Keratinocyte (primary cell): ENCODE measurements at places on chromosomes 2 and 18.

DNA sequence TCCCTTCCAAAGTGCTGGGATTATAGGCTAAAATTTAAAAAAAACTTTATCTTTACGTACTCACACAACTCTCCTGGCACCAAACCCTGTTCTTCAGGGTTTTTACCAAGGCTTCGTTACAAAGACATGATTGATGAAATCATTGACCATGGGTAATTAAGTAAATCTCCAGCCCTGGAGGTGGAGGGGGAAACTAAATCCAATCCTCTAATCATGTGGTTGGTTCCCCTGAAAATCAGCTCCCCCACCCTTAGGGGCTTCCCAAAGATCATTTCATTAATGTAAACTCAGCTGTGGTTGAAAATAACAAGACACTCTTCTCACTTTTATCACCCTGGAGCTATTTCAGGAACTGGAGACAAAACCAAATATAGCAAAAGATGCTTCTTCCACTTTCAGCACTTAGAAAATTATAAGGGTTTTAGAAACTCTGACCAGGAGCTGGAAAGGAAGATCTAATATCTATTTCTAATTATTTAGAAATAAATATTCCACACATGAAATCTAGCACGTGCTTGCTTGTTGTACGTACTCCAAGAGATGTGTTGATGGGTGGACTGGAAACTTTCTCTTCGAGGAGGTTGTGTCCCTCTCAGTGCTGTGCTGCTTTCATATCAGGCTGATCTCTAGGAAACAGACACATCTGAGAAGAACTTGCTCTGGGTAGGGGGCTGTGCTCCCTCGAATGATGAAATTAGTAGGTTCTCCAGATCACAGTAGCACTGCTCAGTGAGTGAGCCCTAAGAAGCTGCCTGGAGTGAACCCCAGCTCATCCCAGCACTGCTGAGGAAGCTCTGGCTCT, 67.2 kb downstream of the SMAD4 start:
- H3K4me3 ChIP-seq = no peak overlapping the region
- H3K36me3 ChIP-seq = no peaks in the 10 kb centered on the region
- no peak overlapping the region for H3K27ac ChIP-seq
- H3K27me3 ChIP-seq = no peaks in the 10 kb centered on the region
- no peak for DNase-seq

DNA sequence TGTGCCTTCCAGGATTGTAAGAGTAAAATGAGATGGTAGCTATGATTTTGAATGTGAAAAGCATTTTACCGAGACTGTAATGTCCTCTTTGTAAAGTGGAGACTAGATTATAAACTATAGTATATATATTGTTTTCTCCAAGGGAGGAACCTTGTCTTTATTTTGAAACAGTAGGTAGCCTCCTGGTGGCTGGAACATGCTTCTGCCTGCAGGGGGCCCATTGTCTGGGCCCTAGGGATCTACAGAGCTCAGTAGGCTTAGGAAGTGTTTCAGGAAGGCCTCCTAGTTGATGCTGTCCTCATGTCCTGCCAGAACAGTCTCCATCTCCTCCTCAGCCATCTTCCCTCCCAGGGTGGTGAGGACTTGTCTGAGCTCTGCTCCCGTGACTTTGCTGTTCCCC, 3.0 kb downstream of the PIKFYVE start:
- no peak for DNase-seq
- H3K27ac ChIP-seq = no peak overlapping the region
- no peaks in the 10 kb centered on the region for H3K27me3 ChIP-seq
- H3K4me3 ChIP-seq = no peak overlapping the region
- H3K4me1 ChIP-seq = peaks cover 16% of the 10 kb centered on the region
- peaks cover 7% of the 10 kb centered on the region for H3K36me3 ChIP-seq

- no peak overlapping the region for H3K27ac ChIP-seq
- no peaks in the 10 kb centered on the region for H3K27me3 ChIP-seq
- no peaks in the 10 kb centered on the region for H3K36me3 ChIP-seq
Observed at GRCh38 chr2:76469066-76469465, 758.4 kb upstream of the GCFC2 start.

- H3K4me3 ChIP-seq = no peak overlapping the region
- peaks cover 4% of the 10 kb centered on the region for H3K4me1 ChIP-seq
- H3K27me3 ChIP-seq = peaks cover 60% of the 10 kb centered on the region
- H3K27ac ChIP-seq = no peak overlapping the region
- DNase-seq = no peak
Observed at GRCh38 chr2:118832071-118832790, 15.2 kb downstream of the EN1 start.

DNA sequence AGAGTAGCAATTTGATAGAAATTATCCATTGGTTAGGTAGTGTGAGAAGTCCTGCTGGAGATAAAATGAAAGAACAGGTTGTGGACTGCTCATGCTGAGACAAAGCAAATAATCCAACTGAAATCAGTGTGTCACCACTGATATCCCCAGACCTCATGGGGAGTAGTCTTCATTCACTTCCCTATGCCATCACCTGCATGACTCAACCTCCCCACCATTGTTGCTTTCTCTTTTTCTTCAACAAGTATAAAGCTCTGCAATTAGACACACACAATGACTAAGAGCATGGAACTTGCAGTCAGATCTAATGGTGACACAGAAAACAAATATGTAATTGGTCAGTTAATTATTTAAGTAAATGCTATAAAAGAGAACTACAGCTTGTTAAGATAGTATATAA, 475.3 kb downstream of the RIT2 start:
- H3K36me3 ChIP-seq = no peaks in the 10 kb centered on the region
- no peaks in the 10 kb centered on the region for H3K4me1 ChIP-seq
- no peak overlapping the region for H3K27ac ChIP-seq
- no peak for DNase-seq
- no peak overlapping the region for H3K4me3 ChIP-seq

DNA sequence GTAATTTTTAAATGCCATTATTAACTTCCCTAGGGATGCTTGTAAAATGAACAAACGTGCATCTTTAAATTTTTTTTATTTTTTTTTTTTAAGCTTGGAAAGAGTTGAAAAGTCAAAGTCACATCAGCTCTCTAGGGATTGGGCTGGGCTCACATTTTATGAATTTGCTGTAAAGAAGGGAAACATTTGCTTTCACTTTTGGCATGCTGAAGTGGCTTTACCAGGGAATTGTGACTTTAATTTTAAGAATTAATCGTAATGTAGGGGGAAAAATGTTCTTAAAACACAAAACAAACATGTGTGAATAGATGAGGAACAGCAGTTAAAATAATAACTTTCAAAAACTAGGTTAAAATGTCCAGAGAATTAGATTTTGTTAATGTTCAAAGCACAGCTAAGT, 123.0 kb downstream of the AGAP1 start:
- no peak overlapping the region for H3K4me3 ChIP-seq
- DNase-seq = no peak
- no peak overlapping the region for H3K27ac ChIP-seq

GRCh38 chr2:201734111-201734510, 35.7 kb upstream of the MPP4 start:
- H3K27ac ChIP-seq = peak overlapping the region; percentile 48
- H3K4me1 ChIP-seq = peaks cover 11% of the 10 kb centered on the region
- DNase-seq = no peak
- peaks cover 8% of the 10 kb centered on the region for H3K36me3 ChIP-seq
- H3K27me3 ChIP-seq = no peaks in the 10 kb centered on the region

- H3K27me3 ChIP-seq = no peaks in the 10 kb centered on the region
- peaks cover 3% of the 10 kb centered on the region for H3K4me1 ChIP-seq
- DNase-seq = no peak
- no peaks in the 10 kb centered on the region for H3K36me3 ChIP-seq
- H3K27ac ChIP-seq = no peak overlapping the region
Observed at GRCh38 chr2:232535761-232536530, 3.5 kb upstream of the CHRNG start.

GRCh38 chr2:200466425-200467418, 43.1 kb downstream of the KCTD18 start:
- no peak for DNase-seq
- no peaks in the 10 kb centered on the region for H3K27me3 ChIP-seq
- H3K4me3 ChIP-seq = no peak overlapping the region
- peaks cover 13% of the 10 kb centered on the region for H3K36me3 ChIP-seq

DNA sequence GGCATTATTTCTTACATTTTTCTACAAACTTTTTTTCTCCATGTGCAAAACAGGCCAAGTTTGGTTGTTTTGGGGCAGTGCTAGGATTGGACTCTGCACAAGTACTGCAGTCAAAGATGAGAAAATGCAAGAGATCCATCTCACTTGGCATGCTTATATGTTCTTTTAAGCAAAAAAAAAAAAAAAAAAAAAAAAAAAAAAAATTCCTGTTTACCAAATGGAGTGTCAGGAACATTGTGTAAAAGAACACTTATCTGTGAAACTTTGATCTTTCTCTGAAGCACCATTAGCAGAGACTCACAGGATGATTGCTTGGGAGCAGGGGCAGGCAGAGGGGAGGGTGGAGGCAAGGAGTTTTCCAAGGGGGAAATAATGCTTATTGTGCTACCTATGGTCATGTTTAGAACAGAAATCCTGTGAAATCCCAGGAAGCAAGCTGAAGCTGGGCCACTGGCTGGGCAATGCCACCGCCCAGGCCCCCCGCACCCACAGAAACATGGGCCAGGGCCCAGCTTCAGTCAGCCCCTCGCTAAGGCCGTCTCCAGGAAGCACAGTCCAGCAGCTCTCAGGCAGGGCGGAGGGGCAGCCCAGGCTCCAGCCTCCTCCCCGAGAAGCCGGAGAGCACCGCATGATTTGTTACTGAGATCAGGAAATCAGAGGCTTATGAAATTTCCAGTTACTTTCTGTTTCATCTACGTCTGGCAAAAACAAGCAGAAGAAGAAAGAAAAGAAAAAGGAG, 229.4 kb downstream of the ZNF516 start:
- peaks cover 12% of the 10 kb centered on the region for H3K4me1 ChIP-seq
- no peaks in the 10 kb centered on the region for H3K36me3 ChIP-seq
- H3K27ac ChIP-seq = no peak overlapping the region
- H3K27me3 ChIP-seq = no peaks in the 10 kb centered on the region

DNA sequence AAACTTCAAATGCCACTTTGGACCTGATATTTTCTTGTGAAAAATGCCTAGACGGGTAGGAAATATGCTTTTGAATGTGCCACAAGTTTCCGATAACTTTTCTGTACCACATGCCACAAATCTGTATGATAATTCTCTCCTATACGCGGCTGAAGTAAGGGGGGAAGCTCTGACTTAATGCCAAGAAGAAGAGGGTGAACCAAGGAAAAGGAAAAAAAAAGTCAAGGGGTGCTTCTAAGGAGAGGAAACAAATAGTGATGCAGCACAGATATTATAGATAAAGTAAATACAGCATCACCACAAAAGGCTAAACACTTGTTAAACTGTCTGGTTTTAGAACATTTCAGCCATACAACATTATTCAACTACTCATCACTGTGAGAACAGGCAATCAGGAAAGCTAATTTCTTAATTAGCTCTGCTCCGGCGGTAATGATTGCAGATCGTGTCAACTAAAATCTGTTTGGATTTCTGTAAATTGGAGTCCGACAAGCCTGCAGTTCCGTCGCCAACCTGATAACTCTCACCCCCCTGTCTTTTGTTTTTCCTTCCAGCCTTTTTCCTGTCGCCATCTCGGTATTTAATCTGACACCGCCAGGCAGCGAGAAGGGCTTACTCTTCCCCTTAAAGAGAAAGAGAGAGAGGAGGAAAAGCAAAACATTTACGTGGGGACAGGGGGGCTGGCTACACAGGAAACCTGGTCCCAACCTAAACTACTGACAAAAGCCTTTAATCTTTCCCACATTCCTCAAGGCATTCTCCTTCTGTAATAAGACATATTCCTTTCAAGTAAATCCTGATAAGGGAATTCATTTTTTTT, 67.5 kb downstream of the ZEB2 start:
- H3K27ac ChIP-seq = no peak overlapping the region
- H3K36me3 ChIP-seq = no peaks in the 10 kb centered on the region
- no peaks in the 10 kb centered on the region for H3K27me3 ChIP-seq
- no peaks in the 10 kb centered on the region for H3K4me1 ChIP-seq
- no peak for DNase-seq

- H3K36me3 ChIP-seq = no peaks in the 10 kb centered on the region
- DNase-seq = no peak
- no peak overlapping the region for H3K27ac ChIP-seq
- H3K4me3 ChIP-seq = no peak overlapping the region
Observed at GRCh38 chr2:30305235-30305634, 73.9 kb downstream of the LBH start.

GRCh38 chr2:177172034-177172880, 40.3 kb upstream of the HNRNPA3 start:
- H3K27ac ChIP-seq = peak overlapping the region; percentile 81
- H3K4me1 ChIP-seq = peaks cover 49% of the 10 kb centered on the region
- H3K4me3 ChIP-seq = no peak overlapping the region
- peak; percentile 45 for DNase-seq

DNA sequence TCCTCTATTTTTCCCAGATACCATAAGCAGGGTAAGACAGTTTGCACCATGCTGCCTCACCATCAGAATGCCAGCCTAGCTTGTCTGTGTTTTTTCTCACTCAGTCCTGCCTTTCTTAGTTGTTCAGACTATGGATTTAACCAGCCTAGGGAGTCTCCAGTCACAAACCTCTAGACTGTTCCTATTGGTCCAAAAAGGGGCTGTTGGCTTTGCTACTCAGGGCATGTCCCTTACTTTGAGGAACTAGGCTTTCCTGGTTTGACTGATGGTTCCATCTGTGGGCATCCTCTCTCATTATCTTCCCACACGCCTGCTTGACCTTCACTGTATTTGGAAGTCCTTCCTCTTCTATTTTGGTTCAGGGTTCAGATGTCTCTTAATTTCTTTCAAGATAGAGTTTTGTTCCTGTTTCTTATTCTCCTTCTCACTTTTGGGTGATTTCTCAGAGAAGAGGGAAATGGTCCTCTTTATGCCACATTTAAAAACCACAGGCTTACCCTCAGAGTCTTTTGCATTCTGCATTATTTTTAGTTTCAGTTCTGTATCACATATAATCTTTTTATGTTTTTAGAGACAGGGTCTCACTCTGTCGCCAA, 31.3 kb upstream of the TMEM131 start:
- H3K36me3 ChIP-seq = no peaks in the 10 kb centered on the region
- no peak overlapping the region for H3K4me3 ChIP-seq
- H3K27ac ChIP-seq = no peak overlapping the region

GRCh38 chr2:226308986-226309385, 490.6 kb downstream of the IRS1 start:
- no peak for DNase-seq
- H3K4me1 ChIP-seq = no peaks in the 10 kb centered on the region
- H3K27me3 ChIP-seq = no peaks in the 10 kb centered on the region

DNA sequence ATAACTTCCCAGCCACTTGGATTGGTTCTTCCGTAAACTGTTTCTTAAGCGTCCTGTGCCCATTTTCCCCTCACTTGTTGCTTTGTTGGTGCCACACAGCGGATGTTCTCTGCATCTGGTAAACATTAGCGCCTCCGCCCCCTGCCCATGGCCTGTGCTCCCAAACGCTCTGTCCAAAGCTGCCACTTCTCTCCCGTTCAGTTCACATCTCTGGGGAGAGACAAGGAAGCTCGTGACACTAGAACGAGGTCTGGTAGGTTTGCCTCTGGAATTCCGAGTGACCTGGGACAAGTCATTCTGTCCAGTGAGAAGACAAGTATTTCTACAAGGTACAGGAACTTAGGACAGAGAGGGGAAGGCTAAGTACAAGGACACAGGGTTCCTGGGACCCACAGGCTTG, 9.4 kb downstream of the COPS9 start:
- H3K36me3 ChIP-seq = peaks cover 29% of the 10 kb centered on the region
- no peak for DNase-seq
- no peaks in the 10 kb centered on the region for H3K4me1 ChIP-seq

GRCh38 chr2:68693951-68694350, 40.7 kb upstream of the ARHGAP25 start:
- no peak overlapping the region for H3K4me3 ChIP-seq
- H3K36me3 ChIP-seq = no peaks in the 10 kb centered on the region
- no peak overlapping the region for H3K27ac ChIP-seq

- peaks cover 6% of the 10 kb centered on the region for H3K27me3 ChIP-seq
- DNase-seq = no peak
- no peaks in the 10 kb centered on the region for H3K36me3 ChIP-seq
- H3K4me1 ChIP-seq = peaks cover 7% of the 10 kb centered on the region
Observed at GRCh38 chr2:16656784-16657391, 8.7 kb downstream of the CYRIA start.
